ENCODE measurements at places on chromosomes 12 and 14.

GRCh38 chr12:55629058-55629841, 7.4 kb upstream of the OR10P1 start:
- DNase-seq = no peak

- DNase-seq = no peak
These were observed 132.2 kb upstream of the NUDT4 start for GRCh38 chr12:93245543-93245942.

DNA sequence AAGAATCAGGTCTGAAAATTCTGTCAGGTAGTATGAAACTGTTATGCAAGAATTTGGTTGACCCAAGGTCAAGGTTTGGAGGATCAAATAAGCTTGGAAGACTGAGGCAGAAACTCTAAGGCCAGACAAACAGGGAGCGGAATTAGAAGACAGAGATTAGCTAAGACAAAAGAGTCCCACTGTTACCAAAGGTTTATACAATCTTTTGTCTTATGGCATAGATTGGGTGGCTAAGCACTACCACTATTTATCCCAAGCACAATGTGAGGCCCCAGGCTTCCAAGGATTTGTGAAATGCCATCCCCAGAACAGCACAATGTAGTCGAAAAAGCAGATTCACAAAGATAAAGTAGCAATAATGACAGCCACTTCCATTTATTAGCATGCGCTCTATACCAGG, 311.2 kb downstream of the SEC23A start:
- DNase-seq = no peak

- DNase-seq = no peak
These were observed 41.9 kb downstream of the STX2 start for GRCh38 chr12:130796985-130797686.

- DNase-seq = no peak
These were observed 15.5 kb downstream of the ADGRD1 start for GRCh38 chr12:130969223-130969622.

GRCh38 chr12:62848418-62848817, 86.5 kb downstream of the PPM1H start:
- peak; percentile 18 for DNase-seq

GRCh38 chr12:41514021-41514777, 326.1 kb downstream of the PDZRN4 start:
- DNase-seq = no peak

GRCh38 chr12:90938451-90938850, 16.5 kb downstream of the CCER1 start:
- no peak for DNase-seq

GRCh38 chr14:39857376-39858055, 425.3 kb upstream of the FBXO33 start:
- DNase-seq = no peak

DNA sequence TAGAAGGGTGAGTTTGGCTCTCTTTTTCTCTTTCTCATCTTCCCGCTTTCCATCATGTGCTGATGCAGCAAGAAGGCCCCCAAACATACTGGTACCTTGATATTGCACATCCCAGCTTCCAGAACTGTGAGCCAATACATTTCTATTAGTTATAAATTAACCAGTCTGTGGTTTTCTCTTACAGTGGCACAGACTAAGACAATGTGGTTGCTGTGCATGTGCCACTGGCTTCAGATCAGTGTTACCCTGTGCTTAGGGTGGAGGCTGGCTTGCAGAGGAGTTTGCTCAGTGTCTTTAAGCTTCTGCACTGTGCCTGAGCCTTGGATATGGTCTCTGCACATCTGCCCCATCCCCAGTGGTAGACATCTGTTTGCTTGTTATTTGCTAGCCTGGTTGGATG, 5.5 kb downstream of the IFI27L2 start:
- DNase-seq = no peak

- DNase-seq = no peak
These were observed 11.0 kb downstream of the ZBTB39 start for GRCh38 chr12:56995201-56995929.

GRCh38 chr12:26239122-26239851, 43.9 kb downstream of the SSPN start:
- peak; percentile 98 for DNase-seq

DNA sequence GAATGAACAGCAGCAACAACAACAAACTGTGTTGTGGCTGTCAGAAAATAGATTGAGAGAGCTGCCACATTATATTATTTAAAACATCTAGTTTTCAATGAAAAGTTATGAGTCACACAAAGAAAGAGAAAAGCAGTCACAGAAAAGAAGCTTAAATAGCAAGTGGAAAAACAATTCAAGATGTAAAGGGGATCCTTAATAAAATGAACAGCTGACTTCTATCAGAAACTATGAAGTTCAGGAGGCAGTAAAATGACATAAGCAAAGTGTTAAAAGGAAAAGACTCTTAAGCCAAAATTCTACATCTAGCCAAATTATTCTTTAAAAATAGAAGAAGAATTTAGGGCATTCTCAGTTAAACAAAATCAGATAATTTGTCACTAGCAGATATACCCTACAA, 5.6 kb downstream of the CLEC14A start:
- DNase-seq = no peak

DNA sequence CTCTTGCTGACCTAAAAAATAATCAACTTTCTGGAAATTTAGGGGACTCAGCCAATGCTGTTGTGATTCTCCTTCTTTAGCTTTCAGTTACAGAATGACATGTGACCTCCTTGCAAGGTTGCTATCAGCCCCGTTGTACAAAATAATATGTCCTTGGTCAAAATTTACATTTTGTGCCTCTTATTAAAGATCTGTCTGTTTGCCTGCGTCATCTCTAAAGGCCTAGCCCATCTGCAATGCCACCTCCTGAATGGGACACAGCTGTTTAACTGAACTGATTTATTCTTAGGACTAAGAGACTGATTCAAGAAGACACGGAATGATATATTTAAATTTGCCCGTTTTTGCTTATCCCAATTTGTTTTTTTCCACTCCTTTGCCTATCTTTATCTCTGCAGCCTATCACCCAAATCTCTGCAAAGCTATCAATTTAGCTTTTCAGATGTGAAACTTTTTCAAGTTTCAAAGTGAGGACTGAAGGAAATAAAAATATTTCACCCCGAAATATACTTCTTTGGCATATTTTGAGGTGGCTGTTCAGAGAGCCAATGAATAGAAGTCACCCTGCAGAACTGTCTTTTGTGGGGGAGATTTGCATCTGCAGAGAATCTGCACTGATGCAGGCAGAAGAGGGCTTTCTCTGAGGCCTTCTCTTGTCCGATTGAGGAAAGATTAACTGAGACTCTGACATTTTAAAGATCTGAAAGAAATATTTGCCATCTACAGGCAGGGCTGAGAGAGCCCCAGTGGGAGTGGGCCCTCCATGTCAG, 126.0 kb downstream of the VEZT start:
- DNase-seq = no peak

GRCh38 chr12:49244176-49244575, 20.7 kb upstream of the TUBA1C start:
- no peak for DNase-seq

GRCh38 chr12:84874125-84874824, 38.3 kb downstream of the SLC6A15 start:
- DNase-seq = peak; percentile 28

DNA sequence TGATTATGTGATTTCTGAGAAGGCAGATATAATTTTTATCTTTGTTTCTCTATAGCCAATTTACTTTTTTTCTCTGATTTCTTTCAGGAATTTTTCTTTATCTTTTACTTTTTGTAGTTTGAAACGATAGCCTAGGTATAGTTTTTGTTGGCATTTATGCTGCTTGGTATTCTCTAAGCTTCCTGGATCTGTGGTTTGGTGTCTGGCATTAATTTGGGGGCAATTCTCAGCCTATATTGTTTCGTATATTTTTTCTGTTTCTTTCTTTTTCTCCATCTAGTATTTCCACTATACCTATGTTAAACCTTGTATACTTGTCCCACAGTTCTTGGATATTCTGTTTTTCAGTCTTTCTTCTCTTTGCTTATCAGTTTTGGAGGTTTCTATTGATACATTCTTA, 45.0 kb downstream of the CRADD start:
- no peak for DNase-seq

GRCh38 chr14:22164616-22165015, 424.4 kb downstream of the DAD1 start:
- no peak for DNase-seq

GRCh38 chr12:112103758-112104503, 4.7 kb downstream of the NAA25 start:
- no peak for DNase-seq

DNA sequence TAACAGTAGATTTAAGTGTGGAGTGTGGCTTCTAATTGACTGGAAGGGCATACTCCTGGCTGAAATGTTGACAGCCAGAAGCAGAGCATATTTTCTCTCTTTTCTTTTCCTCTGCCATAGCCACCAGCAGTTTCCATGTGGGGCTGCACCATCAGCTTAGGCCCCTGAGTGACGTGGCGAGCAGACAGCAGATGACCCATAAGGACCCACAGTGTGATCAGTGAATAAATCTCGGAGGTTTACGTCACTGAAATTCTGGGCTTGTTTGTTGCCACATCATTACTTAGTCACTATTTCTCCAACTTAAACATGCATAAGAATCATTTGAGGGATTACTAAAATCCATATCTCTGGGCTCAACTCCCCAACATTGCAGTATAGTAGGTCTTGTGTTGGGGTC, 549.7 kb upstream of the TMEM132C start:
- DNase-seq = no peak

DNA sequence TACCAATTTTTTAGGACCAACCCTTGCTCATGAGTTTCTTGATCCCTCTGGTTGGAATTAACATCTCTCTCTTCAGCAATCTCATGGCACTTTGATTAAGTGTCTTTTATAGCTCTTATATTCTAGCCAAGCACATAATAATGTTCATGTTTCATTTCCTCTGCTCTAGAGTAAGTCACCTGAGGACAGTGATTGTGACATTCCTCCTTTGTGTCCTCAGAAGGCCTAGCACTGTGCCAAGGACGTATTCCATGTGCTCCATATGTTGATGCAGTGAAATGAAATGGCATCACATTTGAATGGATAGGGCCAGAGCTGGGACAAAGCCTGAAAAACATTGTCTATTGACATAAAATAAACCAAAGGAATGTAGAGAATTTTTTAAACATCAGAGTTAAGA, 322.8 kb upstream of the PRICKLE1 start:
- no peak for DNase-seq

DNA sequence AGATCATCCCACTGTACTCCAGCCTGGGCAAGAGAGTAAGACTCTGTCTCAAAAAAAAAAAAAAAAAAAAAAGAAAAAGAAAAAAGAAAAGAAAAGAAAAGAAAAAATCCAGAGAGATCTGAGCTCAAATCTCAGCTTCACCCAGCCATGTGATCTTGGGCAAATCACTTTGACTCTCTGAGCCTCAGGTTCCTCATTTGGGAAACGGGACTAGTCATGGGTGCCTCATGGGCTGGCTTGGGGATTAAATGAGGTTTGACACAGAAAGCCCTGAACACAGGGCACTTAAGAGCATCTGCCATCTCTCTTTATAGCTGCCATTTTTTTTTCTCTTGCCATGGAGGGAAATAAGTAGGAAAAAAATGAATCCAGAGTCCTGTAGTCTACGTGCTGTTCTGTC, 86.2 kb upstream of the MYL2 start:
- no peak for DNase-seq

- peak; percentile 67 for DNase-seq
These were observed 61.9 kb downstream of the ESR2 start for GRCh38 chr14:64232095-64232838.

DNA sequence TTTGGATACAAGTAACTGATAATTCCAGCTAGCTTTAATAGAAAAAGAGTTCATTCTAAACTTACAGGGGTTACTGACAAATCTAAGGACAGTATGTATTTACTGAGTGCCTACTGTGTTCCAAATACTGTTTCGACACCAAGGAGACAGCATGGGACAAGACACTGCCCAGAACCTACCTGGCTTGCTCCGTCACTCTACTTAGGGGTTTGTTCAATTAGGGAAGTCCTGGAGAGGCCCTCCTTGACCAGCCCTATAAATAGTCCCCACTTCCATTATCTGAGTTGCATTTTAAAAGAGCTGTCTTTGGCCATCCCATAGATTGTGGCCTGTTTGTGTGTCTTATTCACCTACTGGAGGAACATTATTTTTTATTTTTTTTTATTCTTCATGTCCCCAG, 129.5 kb upstream of the ATF1 start:
- no peak for DNase-seq

GRCh38 chr14:57209561-57209960, 59.1 kb downstream of the EXOC5 start:
- peak; percentile 59 for DNase-seq

GRCh38 chr12:69171881-69172280, 67.5 kb upstream of the CPSF6 start:
- DNase-seq = no peak

- no peak for DNase-seq
These were observed 272.4 kb downstream of the ACSS3 start for GRCh38 chr12:81350309-81350708.

DNA sequence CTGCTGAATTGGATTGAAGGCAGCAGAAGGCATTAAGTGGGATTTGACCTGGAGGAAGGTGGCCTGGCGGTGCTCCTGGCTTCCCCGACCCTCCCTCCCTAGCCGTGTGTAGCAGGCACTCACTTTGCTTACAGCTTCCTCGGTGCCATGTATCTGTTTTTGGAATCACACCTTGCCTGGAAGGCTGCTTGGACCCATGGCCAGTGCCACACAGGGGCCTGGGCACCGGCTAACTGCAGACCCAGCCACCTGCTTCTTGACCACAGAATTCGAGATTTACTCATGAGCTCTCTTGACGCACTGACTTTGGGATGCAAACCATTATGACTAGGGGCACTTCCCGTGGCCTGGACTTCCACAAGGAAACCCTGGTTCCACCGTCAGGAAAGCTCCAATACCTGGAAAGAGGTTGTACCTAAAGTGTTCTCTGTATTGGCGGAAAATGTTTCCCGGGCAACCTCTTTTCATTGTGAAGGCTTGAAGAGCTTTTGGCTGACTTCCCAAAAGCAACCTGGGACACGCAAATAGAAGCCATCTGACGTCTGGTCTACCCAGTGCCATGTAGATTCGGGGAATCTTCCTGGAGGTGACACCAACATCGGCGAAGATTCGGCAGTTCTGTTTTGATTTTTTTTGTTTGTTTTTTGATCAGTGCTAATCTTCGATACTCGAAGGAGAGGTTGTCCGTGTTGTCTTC, 125.6 kb upstream of the RTL1 start:
- DNase-seq = no peak

DNA sequence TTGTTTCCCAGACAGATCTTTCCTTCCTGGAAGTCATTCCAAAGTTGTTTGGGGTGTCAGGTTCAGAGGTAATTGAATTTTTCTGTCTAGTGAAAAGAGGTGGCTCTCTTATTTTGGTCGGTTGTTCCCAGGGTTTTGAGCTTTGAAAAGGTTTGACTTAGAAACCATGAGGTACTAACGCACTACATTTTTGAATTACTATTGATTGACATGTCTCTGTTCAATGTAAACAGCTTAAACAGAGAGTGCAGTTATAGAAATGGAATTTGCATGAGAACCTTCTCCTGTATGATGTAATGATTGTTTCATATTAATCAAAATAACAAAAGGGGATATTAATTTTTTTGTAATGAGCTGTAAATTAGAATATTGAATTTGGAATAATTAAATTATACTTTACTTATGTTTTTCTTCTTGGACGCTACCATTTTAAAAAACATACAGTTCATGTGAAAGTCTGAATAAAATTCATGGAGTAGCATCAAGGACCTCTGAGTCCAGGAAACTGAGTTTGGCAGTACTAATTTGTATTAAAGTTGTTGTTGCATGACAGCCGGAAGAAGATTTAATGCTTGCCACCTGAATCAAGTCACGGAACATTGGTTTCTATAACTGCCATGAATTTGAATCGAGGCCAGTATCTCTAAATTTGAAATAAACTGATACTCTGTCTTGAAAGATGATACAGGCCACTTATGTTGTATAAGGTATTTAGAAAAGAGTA, 41.7 kb downstream of the NPAS3 start:
- no peak for DNase-seq

All from AG09309 (cell line).